Activated T-helper 1 cell treated with Interleukin-2 at 50 U/mL for 16 hours (primary cell): ENCODE measurements at places on chromosomes 12 and 14.
A peak's percentile ranks its signal among the peaks of the same experiment; 100 is the strongest.

- no peak for DNase-seq
Observed at GRCh38 chr12:132453361-132454192, 36.4 kb upstream of the FBRSL1 start.

GRCh38 chr12:121748571-121749265, 36.2 kb downstream of the TMEM120B start:
- DNase-seq = no peak

DNA sequence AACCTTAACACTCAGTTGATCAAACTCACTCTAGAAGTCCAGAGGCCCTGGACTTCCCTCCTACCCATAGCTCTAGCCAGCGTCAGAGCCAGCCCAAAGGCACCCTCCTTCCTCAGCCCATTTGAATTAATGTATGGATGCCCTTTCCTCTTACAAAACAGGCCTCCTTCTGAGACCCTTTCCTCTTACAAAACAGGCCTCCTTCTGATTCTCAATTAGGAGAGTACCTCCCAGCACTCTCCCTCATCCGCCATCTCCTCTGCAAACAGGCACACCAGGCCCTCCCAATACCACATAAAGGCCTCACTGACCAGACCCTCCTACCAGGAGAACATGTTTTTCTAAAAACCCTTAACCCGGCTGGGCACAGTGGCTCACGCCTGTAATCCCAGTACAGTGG, 65.7 kb downstream of the MOK start:
- DNase-seq = no peak

DNA sequence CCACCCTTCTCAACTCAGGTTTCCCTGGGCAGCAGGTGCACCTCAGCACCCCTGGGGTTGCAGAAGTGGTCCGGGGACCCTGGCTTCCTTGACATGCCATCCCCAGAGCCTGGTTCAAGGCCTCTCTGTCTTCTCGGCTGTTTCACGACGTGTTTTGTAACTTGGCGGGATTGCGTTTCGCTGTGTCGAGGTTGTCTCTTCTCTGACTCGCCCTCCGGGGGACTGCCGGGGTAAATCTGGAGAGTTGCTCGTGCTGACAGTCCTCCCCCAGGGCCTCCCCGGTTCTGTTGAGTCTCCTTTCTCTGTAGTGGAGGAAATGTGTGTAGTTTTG, 25.6 kb downstream of the MEG3 start:
- no peak for DNase-seq

- no peak for DNase-seq
Observed at GRCh38 chr14:59215757-59216156, 27.3 kb downstream of the DAAM1 start.

- DNase-seq = no peak
Observed at GRCh38 chr14:31560759-31561154, 447 bp upstream of the NUBPL start.

GRCh38 chr12:114666746-114667668, 17.0 kb downstream of the TBX3 start:
- no peak for DNase-seq

GRCh38 chr12:127773520-127773919, 493.4 kb upstream of the TMEM132C start:
- DNase-seq = no peak

- no peak for DNase-seq
Observed at GRCh38 chr14:36660736-36661505, 739 bp upstream of the PAX9 start.

DNA sequence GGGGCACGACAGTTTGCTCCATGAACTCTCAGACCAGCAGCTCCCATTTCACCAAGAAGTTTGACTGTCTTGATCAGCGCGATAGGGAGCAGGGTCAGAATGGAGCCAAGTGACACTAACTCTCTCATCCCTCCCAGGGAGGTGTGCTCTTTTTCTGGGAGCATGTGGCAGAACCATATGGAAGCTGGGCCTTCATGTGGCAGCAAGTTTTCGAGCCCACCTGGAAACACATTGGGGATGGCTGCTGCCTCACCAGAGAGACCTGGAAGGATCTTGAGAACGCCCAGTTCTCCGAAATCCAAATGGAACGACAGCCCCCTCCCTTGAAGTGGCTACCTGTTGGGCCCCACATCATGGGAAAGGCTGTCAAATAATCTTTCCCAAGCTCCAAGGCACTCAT, 24.0 kb downstream of the ITGA7 start:
- DNase-seq = no peak

- DNase-seq = no peak
Observed at GRCh38 chr12:131912518-131913274, 16.4 kb upstream of the PUS1 start.

DNA sequence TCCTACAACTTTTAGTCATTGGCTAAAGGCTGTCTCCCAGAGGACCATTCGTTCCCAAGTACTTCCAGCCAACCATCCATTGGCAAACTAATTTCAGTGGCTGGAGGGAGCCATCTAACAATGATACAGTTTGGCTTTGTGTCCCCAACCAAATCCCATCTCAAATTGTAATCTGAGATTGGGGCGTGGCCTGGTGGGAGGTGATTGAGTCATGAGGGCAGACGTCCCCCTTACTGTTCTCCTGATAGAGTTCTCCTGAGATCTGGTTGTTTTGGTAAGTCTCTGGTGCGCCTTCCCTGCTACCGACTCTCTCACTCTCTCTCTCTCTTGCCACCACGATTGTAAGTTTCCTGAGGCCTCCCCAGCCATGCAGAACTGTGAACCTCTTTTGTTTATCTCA, 99.7 kb upstream of the FUT8 start:
- no peak for DNase-seq

GRCh38 chr12:26728205-26729050, 104.6 kb downstream of the ITPR2 start:
- DNase-seq = no peak

DNA sequence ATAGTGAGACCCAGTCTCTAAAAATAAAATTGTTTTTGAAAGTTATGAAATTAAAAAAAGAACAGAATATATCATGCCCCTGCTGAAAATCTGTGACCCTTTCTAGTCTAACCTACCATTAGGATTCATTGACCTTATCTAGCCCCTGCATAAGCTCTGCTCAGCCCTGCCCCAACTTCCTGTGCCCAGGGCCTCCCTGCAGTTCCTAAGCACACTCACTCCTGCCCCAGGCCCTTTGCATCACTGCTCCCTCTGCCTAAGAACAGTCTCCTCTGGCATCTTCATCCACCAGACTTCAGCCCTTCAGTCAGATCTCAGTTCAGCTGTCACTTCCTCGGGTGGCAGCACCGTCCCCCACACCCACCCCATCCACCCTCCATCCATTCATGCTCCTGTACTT, 55.4 kb downstream of the SCARB1 start:
- no peak for DNase-seq

GRCh38 chr12:33581613-33582122, 142.0 kb upstream of the SYT10 start:
- DNase-seq = no peak

DNA sequence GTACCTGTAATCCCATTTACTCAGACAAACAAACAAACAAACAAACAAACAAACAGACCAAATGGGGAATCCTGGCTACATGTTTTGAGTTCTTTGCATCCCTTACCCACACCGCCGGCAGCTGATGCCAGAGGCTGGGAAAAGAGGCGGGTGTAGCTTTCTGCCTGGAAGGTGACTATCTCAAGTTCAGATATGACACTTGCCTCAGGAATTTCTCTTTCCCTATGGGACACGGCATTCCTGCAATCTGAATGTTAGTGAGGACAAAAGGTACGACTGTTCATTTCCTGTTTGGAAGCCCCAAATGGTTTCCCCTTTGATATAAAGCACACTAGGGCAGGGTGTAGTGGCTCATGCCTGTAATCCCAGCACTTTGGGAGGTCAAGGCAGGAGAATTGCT, 2.9 kb downstream of the MYL2 start:
- DNase-seq = no peak

DNA sequence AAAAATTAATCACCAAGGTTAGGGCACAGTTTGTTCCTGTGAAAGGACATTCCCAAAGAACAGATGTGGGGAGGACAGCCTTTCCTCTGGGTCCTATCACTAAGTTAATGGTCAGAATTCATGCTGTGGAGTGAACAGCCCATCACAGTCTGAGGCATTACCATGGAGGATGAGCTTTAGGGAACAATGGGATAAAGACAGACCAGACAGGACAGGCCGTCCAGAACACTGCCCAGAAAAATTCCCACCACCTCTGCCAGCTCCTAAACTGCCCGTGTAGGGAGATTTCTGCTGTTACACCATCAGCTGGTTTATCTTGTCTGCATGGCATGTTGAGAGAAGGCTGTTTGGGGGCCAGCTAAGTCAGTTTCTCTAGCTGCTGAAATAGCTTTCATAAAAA, 49.6 kb upstream of the IFNG-AS1 start:
- no peak for DNase-seq

DNA sequence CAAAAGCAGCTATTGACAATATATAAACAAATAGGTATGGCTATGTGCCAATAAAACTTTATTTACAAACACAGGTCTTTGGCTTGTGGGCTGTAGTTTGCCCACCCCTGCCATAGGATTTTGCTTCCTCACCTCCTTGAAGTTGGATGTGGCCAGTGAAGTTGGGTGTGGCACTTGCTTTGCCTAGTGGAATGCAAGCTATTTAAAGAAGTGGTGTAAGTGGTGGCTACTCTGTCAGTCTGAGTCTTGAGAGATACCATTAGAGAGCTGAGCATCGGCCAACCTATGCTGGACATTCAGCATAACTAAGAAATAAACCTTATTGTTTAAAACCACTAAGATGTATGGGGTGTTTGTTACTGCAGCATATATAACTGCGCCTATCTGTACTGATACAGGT, 321.3 kb downstream of the RGS6 start:
- no peak for DNase-seq

- DNase-seq = no peak
Observed at GRCh38 chr12:12823300-12823699, 10.2 kb downstream of the DDX47 start.

- DNase-seq = no peak
Observed at GRCh38 chr12:51593539-51593938, 2.5 kb downstream of the SCN8A start.

- peak; percentile 28 for DNase-seq
Observed at GRCh38 chr12:9064201-9064814, 51.4 kb downstream of the A2M start.

DNA sequence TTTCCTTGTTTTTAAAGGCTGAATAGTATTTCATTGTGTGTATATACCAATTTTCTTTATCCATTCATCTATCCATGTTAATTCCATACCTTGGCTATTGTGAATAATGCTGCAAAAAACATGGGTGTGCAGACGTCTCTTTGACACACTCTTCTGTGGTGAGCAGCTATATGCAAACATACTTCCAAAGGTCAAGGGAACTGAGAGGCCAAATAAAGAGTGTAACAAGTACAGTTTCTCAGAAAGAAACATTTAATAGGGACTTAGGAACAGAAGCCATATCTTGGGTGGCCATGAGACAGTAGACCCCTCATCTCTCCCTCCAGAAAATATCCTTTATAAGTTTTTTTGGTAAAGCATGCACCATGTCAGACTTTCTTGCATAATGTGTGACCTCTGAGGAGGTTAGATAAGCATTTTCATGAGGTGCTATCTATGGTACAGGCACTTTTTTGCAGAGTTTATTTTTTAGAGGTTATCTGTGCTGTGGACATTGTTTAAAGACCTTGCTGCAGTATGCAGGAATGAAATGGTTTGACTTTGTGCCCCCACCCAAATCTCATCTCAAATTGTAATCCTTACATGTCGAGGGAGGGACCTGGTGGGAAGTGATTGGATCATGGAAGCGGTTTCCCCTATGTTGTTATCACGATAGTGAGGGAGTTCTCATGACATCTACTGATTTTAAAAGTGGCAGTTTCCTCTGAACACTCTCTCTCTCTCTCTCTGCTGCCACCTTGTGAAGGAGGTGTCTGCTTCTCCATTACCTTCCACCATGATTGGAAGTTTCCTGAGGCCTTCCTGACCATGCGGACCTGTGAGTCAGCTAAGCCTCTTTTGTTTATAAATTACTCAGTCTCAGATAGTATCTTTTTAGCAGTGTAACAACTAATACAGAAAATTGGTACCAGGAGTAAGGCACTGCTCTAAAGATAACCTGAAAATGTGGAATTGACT, 1202.3 kb downstream of the GALC start:
- no peak for DNase-seq

GRCh38 chr14:57389646-57390036, 745 bp upstream of the NAA30 start:
- DNase-seq = no peak

DNA sequence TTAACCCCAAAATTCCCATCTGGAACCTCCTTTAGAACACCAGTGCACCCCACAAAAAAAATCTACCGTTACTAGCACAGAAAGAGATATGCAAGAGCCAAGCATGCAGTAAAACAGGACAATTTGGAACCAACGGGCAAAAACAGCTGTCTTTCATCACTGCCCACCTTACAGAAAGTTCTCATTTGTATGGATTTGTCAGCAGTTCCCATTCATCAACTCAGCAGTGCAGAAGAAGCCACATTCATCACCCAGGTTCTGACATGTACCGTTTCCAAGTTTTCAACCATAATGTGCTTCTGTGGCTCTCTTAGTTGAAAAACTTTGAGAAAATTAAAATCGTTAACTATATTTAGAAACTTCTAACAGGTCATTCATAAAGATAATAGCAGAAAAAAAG, 387.0 kb downstream of the RPS29 start:
- no peak for DNase-seq

- no peak for DNase-seq
Observed at GRCh38 chr12:125332900-125333299, 267.7 kb downstream of the AACS start.

- no peak for DNase-seq
Observed at GRCh38 chr12:111775205-111776193, 8.8 kb downstream of the ALDH2 start.
